ENCODE measurements at places on chromosomes 3 and 15. TPM values are rescaled to one million over a fixed set of nuclear protein-coding genes. Genes with fewer than 3 reads are reported as not detected.

SAMD7 gene
- not detected for total RNA-seq

CTXND1 gene
- total RNA-seq: 3.2 TPM

DNA sequence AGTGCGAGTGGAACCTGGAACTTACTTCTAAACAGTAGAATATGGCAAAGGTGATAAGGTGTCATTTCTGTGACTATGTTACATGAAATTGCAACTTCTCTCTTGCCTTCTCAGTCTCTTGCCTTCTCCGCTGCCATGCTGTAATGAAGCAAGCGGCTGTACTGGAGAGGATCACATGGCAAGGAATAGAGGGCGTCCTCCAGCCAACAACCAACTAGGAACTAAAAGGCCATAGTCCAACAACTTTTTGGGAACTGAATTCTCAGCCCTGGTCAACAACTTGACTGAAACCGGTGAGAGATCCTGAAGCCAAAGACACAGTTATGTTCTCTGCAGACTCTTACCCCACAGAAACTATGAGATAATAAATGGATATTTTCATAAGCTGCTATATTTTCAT lies 143.5 kb downstream of the P3H2 start:
- DNase-seq: no peak

DNA sequence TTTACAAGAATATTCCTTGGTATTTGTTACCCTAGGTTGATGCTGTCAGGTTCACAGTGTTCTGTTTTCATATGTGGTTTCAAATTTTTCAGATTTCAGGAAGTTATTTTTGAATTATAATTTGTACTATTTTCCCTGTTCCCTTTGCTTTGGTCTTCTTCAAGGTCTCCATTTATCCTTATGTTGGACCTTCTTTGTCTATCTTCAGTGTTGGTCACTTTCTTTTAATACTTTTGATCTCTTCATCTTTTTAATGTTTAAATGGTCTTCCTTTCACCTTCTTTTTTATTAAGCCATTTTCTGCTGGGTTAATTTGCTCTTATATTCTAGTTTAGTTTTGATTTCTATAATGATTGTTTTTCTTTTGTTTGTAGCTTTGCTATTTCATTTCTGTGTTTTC lies 61.3 kb downstream of the KLHL25 start:
- no peak for DNase-seq

PTX3 gene
- 0.30 TPM for total RNA-seq

GRCh38 chr3:54871867-54872266 lies 56.0 kb downstream of the LRTM1 start:
- DNase-seq: no peak

GRCh38 chr15:57012556-57012955 lies 94.1 kb downstream of the TCF12 start:
- no peak for DNase-seq

- DNase-seq: no peak
Measured at GRCh38 chr3:110799271-110799670, 272.3 kb upstream of the NECTIN3 start.

CTNNB1 gene
- total RNA-seq: 145 TPM
